Forelimb muscle (tissue), 1 donor: ENCODE measurements at places on chromosomes 4 and X.
A peak's percentile ranks its signal among the peaks of the same experiment; 100 is the strongest.

DNA sequence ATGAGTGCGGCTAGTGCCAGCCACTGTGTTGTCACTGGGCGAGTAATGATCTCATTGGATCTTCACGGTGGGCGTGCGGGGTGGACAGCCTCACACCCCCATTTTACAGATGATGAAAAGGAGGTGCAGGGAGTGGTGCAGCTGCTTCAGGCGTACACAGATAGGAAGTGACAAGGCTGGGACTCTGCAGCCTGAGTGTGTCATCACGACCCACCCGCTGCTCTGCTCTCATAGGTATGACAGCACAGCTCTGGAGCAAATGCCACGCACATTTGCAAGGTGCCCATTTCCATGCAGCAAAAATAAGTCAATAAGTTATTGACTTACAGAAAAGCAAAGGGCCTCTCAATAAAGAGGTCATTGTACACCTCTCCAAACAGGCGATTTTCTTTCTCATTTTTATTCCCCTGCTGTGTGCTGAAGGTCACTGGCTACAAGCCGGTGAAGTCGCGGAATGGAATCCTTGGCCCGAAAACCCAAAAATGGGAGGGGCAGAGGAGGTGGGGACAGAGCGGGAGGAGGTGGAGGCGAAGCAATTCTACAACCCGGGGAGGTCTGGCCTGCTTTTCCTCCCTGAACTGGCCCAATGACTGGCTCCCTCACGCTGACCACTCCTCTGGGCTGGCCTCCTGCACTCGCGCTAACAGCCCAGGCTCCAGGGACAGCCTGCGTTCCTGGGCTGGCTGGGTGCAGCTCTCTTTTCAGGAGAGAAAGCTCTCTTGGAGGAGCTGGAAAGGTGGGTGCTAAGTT lies at the start of gene SOD3:
Gene SOD3, plus strand, starts transcription at position 658 of the 750 bp plus-strand sequence. CDS start 3,949 bp downstream, outside the sequence.
- DNase-seq: peak; percentile 81

DNA sequence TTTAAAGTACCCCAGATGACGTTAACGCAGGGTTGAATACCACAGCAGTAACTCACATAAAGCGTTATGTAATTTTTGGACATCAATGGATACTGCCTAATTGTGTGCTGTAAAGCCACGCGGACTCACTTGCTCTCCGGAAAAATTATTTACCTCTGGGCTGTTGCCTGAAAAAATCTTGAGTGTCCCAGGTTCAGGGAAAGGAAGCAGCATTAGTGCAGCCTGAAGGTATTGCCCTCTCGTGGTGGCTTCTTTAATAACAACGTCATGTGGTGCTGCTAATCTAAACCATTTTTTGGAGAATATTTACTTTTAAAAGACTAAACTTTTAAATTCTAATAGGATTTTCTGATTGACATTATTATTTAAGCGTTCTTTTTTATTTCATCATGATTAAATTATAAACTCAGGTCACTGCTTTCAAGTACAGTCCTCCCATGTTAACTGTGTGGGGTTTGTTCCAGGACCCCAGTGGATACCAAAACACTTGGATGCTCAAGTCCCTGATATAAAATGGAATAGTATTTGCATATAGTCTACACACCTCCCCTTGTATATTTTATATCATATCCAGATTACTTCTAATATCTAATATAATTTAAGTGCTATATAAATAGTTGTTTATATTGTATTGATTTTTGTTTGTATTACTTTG lies 384.8 kb downstream of the FAM133A start:
- no peak for DNase-seq

DNA sequence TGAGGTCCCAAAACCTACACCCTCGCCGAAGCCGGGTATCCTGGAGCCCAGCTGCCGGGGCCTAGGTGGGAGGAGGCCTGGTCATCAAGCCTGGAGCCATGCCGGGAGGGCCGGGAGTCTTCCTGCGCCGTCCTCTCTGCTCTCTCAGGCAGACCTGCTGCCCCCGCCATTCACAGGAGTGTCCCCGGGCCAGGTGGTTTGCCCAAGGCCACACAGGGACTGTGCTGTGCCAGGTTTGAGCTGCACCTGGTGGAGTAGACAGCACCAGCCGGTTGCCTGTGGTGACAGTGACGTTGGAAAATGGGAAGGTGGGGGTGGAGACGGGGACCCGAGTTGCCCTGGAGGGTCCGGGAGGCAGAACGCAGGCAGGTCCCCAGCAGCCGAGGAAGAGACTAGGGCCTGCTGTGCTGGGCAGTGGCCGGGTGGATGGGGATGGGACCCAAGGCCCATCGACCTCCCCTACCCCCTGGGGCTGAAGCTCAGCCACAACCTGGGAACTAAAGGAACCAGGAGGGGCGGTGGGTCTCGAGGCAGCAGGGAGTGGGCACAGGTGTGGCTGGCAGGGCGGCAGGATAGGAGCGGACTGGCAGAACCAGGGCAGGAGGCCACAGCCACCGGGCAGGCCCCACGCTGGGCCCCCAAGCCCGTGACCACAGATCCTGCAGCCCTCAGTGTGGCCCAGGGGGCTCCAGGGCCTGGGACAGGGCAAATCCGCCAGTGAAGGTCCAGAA lies 9.5 kb downstream of the DOK7 start:
- DNase-seq: no peak

GRCh38 chr4:153514001-153514526 lies 47.9 kb downstream of the TMEM131L start:
- DNase-seq: no peak

DNA sequence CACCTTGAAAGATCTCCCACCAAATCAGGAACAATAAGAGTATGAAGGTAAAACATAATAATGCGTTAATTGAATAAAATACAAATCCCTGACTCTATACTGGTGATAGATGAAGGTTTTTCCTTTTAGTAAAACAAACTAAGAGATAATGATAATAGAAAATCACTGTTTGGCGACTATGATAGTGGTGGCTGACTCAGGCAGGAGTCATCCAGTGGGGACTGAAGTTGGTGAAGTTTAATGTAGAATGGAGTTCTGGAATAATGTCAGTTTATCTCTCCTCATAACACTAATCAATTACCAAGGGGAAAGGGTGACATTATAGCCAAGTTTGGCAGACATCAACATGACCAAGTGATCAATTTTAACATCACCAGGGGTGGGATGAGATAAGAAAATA lies 21.3 kb downstream of the ABCG2 start:
- DNase-seq: no peak

GRCh38 chrX:31443654-31444053 lies 371.8 kb upstream of the FTHL17 start:
- DNase-seq: no peak
